ENCODE measurements at places on chromosomes 1 and 21. TPM values are rescaled to one million over a fixed set of nuclear protein-coding genes. Genes with fewer than 3 reads are reported as not detected.
A peak's percentile ranks its signal among the peaks of the same experiment; 100 is the strongest.

The SUSD4 gene
- total RNA-seq = not detected

The C8A gene
- not detected for total RNA-seq

The SPATA6 gene
- total RNA-seq = 6.2 TPM

The TTC22 gene
- 5.7 TPM for total RNA-seq

The XKR8 gene
- total RNA-seq = 5.7 TPM

DNA sequence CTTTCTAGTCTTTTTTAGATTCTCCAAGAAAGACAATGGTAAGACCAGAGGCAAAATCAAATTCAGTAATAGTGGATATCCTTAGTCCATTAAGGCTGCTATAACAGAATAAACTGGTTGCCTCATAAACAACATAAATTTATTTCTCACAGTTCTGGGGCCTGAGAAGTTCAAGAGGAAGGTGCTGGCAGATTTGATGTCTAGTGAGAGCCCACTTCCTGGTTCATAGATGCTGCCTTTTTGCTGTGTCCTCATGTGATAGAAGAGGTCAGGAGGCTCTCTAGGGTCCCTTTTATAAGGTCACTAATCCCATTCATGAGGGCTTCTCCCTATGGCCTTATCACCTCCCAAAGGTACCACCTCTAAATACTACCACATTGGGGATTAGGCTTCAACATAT lies 31.5 kb upstream of the BTG3 start:
- DNase-seq = no peak

DNA sequence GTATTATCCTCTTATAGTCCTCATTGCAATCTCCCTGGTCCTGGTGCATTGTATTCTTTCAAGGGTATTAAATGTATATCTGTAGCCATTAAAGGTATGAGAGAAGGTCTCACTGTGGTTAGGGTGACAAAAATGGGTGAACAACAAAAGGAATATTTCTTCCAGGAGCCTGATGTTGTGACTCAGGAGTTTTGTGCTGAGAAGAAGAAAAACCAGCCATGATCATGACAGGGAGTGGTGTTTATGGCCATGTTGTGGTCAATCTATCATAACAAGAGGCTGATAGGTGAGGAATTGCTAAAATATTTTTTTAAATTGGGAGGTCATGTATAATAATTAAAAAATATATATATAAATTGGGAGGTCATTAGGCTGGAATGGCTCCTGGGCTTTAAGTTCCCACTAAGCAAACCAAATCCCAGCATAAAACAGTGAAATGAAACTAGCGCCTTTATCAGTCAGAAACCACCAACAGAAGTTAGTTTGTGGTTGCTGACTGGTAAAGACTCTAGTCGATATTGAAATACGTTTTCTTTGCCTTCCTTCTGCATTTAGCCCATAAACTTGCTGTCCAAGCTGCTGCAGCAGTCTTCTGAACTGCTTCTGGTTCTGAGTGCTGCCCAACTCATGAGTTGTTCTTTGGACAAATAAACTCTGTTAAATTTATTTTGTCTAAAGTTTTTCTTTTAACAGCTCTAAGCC lies 60.3 kb downstream of the TBX19 start:
- DNase-seq = no peak

- no peak for DNase-seq
Observed at GRCh38 chr1:160621633-160622413, 25.0 kb downstream of the SLAMF1 start.

DNA sequence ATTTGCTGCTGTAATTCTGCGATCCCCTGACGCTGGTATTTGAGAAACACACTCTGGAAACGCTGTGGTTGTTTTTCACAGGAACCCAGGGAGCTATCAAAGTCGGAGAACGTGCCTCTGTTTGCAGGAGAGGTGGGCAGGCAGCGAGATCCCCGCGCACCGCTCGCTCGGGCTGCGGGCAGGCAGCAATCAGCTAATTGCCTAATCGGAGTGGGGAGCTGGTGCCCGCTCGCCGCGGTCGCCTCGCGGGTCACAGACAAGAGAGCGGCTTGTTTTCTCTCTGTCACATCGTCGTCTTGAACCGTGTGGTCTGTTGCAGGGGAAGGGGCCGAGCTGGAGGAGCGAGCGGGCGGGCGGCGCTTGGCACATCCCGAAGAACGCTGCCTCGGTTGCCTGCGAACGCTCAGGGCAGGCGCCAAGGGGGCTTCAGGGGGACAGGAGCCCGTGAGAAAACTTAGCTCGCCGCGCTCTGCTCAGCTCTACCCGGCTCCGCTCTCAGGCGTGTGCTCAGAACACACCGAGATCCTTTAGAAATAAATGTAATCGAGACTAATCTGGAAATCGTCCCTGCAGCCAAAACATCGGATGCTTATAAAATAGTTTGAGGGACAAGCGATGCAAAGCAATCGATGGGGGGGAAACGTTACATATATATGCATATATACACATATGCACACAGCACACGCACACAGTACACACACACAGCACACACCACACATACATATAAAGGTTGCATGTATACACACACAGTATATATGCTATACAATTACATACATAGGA lies 93.6 kb upstream of the SMYD2 start:
- DNase-seq = peak; percentile 14

GRCh38 chr1:112504001-112504660 lies 4.6 kb upstream of the WNT2B start:
- DNase-seq = no peak

DNA sequence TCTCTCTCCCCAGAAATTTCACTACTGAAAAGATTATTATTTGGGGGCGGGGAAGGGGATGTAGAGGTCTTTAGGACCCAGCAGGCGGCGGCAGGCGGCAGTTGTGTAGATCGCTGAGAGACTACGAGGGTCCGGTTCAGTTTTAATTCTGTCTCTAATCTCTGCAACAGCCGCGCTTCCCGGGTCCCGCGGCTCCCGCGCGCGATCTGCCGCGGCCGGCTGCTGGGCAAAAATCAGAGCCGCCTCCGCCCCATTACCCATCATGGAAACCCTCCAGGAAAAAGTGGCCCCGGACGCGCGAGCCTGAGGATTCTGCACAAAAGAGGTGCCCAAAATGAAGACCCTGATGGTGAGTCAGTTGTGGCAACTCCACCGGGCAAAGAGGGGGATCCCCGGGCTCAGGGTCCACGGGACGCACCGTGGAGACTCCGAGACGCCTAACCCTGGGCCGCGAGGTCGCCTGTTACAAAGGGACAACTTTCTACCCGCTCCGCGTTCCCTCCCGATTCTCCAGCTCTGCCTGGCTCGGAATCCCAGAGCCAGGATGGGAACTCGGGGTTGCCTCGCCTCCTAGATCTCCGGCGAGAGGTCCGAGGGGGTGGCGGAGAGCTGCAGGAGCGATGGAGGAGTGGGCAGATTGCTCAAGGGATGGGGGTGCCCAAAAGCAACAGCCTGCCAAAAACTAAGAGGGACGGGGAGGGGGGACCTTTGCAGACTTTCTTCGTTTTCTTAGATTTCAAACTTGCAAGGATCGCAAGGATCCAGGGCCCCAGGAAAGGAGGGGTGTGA lies at the start of gene ST6GALNAC5:
ST6GALNAC5 (plus strand) TSS at position 139 of the 789 bp plus-strand sequence.
- no peak for DNase-seq

DNA sequence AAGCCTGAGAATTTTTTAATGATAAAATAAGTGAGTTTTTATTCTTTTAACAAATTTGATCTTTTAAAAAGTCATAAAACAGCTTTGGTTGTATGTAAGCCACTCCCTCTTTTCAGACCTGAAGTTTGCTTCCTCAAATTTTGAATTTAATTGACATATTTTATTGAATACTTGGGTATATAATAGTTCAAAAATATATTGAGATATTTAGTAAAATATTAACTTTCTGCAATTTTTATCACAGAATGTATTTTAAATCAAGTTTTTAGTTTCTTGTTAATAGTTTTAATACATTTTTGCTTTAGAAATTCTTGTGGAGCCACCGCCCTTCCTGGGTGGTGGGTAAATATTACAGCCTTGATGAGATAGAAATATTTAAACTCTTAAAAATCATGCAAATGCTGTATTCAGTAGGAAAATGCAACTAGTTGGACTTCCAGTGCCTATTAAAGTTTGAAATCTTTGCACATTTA lies 867 bp downstream of the PTPRC start:
- no peak for DNase-seq

- no peak for DNase-seq
Observed at GRCh38 chr1:59004755-59005154, 220.9 kb upstream of the JUN start.

DNA sequence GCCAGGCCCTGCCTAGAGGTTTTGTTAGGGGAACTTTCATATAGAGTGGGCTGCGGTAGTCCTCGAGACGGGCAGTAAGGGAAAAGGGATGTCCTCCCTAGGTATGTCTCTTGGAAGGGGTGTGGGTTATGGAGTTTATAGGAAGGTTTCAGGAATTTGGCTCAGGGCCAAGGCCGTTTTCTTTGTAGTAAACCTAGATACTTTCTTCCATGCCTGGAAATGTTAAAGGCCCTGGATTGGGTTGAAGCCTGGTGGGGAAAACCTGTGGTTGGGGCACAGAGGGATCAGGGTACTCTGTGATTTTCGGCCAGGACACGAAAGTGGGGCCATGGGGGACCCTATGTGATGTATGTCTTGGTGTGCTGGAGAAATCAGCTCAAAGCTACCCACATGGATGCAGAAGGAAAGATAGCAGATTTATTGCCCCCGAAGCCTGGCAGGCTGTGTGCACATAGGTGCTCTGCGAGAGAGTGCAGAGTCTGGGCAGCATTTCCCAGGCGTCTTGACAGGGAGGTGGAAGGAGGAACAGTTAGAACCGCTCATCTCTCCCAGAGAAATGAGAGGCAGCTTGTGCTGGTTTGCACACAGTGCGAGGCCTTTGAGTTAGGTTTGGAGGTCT lies 1.7 kb downstream of the SNAP47 start:
- no peak for DNase-seq

Measured in hematopoietic multipotent progenitor cell (in vitro differentiated cells).